ENCODE measurements at places on chromosomes 4 and X.

GRCh38 chr4:29046781-29047180, 1673.4 kb upstream of the PCDH7 start:
- no peak for DNase-seq

DNA sequence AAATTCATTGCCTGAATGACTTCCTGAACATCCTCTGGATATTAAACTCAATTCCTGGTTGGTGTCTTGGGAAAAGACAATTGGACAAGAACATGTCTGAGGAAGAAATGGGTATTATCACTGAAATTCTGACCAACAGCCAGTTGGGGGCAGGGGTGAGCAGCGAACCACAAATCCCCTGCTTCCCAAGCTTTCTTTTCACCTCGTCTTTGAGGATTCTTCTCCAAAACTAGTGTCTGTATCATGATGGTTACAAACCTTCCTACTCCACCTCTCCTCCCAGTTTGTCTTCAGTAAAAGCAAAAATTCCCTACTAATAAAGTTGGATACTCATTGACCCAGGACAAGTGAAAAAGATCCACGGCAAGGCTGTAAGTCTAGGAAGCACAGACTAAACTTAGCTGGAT, 48.3 kb upstream of the WDR1 start:
- no peak for DNase-seq

- DNase-seq = no peak
These were observed 266.7 kb upstream of the MAGEB2 start for GRCh38 chrX:29948653-29949052.

DNA sequence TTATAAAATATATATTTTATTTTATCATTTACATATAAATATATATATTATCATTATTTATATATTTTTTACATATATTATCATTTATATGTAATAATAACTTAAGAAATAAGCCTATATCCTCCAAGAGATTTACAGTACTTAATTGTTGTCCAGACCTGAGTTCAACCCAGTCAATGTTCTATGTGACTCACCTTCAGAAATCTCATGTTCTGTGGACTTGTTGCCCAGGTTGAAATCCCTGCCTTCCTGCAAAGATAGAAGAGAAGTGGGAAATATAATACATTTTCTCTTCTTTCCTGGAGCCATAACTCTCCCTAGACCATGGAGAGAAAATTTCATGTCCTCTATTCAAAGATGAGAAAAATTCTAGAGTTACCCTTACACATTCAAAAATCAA, 247.3 kb downstream of the PARM1 start:
- no peak for DNase-seq

GRCh38 chr4:112473985-112474384, 42.0 kb downstream of the NEUROG2 start:
- no peak for DNase-seq

- DNase-seq = no peak
These were observed 35.1 kb upstream of the TACR3 start for GRCh38 chr4:103754844-103755243.
